A549 treated with dexamethasone at 1 μM for 4 hours (cell line): ENCODE measurements at places on chromosomes 4 and X. TPM values are rescaled to one million over a fixed set of nuclear protein-coding genes. Genes with fewer than 3 reads are reported as not detected.

GABRE gene
- 7.8 to 16.7 TPM (median 15.6 TPM) in 5 replicates for total RNA-seq

C4orf51 gene
- not detected in 5 replicates for total RNA-seq

KCTD8 gene
- total RNA-seq: not detected in 5 replicates

AWAT2 gene
- not detected in 5 replicates for total RNA-seq

PCYT1B gene
- total RNA-seq: 0.02 to 0.08 TPM (median 0.05 TPM) in 5 replicates

SRPX gene
- 8.1 to 9.8 TPM (median 8.7 TPM) in 5 replicates for total RNA-seq

MID1 gene
- 16.7 to 39.9 TPM (median 32.5 TPM) in 5 replicates for total RNA-seq

RPS6KA6 gene
- total RNA-seq: 3.7 to 7.1 TPM (median 5.7 TPM) in 5 replicates

AGTR2 gene
- not detected in 5 replicates for total RNA-seq
